Iris pigment epithelial cell (primary cell): ENCODE measurements at places on chromosomes 5 and 9.

GRCh38 chr9:112581469-112582176, 95.0 kb downstream of the KIAA1958 start:
- no peak for DNase-seq

DNA sequence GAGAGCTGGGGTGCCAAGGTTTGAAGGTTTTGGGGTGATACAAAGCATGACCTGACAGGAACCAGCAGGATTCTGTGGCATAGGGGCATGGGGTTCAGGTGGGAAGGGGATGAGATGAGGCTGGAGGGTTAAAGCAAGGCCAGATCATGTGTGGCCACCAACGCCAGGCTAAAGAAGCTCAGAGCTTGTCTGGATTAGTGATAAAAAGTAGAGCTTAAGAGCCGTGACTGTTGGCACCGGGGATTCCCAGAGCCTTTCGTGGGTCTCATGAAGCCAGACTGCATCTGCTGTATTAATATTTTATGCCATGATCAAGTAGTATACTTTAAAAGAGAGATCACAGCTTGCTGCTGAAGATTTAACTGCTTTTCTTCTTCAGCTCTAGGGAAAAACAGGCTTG, 8.5 kb upstream of the GSN start:
- no peak for DNase-seq

DNA sequence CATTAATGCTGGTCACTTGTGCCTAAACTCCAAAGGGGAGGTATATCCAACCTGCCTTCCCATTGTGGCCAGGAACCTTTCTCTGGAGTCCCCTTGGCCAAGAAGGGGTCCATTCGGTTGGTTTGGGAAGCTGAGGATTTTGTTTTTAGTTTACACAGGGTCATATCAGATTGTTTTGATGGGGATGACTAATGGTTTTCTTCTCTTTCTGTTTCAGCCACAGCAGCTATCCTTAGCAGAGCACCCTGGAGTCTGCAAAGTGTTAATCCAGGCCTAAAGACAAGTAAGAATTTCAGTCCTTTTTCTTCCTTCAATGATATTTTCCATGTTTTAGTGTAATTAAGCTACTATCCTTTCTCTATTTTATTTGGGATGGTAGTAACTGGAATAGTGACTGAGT, 127.8 kb upstream of the CCDC152 start:
- DNase-seq = no peak

- peak; percentile 50 for DNase-seq
Observed at GRCh38 chr5:68646144-68646543, 430.6 kb downstream of the PIK3R1 start.

GRCh38 chr9:77864211-77864889, 167.3 kb downstream of the GNAQ start:
- peak; percentile 87 for DNase-seq

DNA sequence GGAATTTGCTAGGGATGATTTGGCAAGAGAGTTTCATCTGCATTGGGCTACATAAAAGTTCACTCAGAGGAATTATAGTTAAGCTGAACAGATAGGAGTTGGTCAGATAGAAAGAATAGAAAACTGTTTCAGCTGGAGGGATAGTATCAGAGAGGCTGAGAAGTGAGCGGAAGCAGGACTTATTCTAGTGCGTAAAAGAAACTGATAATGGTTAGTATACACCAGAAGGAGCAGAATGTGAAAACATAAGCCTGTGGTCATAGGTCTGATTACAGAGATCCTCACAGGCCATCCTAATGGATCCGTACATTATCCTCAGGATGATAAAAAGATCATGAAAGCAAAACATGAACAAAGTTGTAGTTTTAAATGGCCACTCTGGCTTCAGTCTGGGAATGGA, 585.2 kb downstream of the BRINP1 start:
- no peak for DNase-seq

- DNase-seq = no peak
Observed at GRCh38 chr5:160061770-160062169, 52.8 kb downstream of the TTC1 start.

DNA sequence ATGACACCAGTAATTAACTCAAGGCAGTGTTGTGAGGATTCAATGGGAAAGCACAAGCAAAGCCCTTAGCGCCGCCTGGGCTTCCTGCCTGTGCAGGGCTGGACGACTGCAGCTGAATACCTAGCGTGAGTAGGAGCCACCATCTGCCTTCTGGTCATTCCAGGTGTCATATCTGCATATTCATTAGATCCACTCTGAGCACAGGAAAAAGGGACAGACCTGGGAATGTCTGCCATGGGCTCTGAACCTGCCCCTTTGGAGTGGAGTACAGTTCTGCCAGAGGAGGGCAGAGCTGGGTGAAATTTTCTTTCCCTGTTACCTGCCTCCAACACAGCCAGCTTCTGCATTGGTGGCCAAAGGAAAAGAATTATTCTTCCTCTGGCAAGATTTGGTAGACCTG, 298.8 kb downstream of the NSG2 start:
- DNase-seq = no peak

- peak; percentile 47 for DNase-seq
Observed at GRCh38 chr5:172113036-172113435, 75.0 kb downstream of the STK10 start.

DNA sequence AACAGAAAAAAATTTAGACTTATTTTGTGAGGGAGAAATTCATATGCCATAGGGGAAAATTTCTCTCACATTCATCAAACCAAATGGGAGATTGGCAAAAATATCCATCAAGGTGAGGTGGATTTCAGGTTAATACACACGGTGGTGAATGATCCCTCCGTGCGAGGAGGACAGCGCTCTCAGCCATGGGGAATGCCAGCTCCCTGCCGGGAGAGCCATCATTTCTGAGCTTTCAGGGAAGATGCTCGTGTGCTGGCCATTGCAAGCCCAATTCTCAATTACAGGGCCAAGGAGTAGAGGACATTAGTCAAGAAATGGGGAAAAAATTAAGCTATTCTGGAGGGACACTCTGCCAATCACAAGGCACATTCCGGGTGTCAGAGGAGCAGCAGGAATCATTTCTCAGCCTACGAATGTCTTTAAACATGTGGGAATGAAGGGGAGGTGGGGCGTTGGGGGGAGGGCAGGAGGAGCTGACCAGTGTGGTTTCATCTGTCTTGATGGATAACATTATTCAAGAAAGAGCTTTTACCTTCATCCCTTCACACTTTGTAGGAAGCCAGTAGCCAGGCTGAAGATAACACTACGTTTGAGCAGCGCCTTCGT, 165.5 kb downstream of the DAB2IP start:
- DNase-seq = no peak

DNA sequence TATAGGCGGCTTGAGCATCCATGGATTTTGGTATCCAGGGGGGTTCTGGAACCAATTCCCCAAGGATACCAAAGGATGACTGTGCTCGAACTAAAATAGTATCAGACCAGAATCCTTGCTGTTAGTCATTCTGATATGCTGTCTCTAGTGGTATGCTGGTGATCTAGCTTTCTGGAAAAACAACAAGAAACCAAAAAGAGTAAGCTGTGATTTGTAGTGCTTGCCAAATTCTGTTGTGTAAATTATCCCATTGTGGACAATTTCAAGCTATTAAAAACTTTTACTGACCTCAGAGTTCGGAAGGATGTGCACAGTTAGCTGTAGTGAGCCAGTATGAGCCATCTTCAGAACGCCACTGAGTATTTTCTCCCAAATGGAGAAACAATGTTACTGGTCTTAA, 99.0 kb upstream of the FBN2 start:
- peak; percentile 88 for DNase-seq

DNA sequence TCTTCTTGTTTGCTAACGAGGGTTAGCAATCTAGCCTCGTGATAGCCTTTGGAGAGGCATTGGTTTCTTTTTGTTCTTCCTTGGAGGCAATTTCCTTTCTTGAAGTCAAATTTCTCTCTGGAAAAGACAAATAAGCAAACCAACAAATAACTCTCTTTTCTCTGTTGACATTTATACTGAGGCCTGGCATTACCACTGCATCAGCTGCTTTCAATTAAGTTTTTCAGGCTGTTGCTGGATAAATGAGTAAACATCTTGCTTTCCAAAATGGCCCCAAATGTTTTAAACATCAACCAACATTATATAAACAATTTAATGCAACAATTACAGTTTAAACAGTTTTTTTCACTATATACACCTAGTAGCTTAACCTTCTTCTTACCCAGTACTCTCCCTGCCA, 264.4 kb downstream of the HTR1A start:
- no peak for DNase-seq

DNA sequence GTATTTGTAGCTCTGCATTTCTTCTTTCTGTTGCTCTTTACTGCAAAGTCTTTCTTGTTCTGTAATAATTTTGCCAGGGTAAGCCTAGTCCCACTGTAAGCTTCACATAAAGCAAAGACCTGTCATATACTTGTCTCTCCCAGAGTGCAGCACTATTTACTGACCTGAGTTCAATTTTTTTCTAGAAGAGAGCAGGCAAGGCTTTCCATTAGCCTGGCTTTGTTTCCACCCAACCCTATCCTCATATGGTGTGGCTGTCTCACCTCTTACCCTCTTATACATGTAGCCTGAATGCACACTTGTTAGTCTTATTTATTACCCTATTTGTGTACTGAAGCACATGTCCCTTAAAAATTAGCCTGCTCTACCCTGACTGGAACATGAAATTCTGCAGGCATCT, 170.4 kb downstream of the EFNA5 start:
- no peak for DNase-seq

DNA sequence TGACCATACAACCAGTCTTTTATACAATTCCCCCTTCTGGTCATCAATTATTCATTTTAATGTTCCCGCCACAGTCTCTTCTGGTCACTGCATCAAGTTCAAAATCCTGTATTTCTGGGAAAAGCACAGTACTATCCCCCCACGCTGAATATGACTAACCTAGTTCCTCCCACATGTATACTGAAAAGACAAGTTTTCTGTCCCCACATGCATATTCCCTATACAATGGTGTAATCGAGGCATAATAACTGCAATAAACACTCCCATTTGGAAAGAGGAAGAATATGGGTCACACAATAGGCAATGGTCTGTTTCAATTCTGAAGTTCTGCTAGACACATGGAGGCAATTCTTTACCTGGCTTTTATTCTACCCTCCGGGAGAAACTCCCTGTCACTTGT, 344.9 kb downstream of the EFNA5 start:
- no peak for DNase-seq

- DNase-seq = no peak
Observed at GRCh38 chr5:57524348-57525060, 41.9 kb upstream of the ACTBL2 start.

GRCh38 chr5:14413331-14413750, 168.3 kb upstream of the OTULINL start:
- DNase-seq = peak; percentile 61
